ENCODE measurements at places on chromosomes 1 and 21. TPM values are rescaled to one million over a fixed set of nuclear protein-coding genes. Genes with fewer than 3 reads are reported as not detected.
A peak's percentile ranks its signal among the peaks of the same experiment; 100 is the strongest.

- no peak for DNase-seq
Measured at GRCh38 chr1:193421487-193421886, 235.1 kb upstream of the B3GALT2 start.

The WNT4 gene
- total RNA-seq = 1.6 TPM

DNA sequence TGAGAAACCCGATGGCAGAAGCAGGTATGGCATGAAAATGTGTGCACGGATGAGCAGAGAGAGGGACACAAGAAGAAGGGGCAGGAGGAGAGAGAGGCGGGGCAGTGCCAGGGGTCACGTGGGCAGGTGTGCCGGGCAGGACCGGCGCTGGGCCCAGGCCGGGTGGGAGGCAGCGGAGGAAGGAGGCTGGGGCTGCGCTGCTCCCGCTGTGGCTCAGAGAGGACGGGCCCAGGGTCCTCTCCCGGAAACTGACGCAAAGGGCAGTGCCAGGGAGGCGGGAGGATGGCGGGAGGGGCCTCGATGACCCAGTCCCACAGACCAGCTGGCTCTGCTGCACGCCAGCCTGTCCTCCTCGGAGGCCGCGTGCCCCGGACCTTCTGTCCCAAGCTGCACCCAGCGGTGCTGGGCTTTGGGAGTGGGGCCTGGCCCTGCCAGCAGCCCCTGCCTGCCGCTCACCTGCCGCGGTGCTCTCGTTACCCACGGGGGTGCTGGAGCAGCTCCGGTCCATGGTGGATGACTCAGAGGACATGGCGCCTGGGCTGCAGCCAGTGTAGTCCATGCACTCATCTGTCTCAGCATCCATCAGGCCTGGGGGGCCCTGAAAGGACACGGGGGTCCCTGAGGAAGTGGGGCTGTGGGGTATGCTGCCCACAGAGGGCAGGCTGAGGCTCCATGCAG is 153.9 kb downstream of the CASZ1 start:
- no peak for DNase-seq

DNA sequence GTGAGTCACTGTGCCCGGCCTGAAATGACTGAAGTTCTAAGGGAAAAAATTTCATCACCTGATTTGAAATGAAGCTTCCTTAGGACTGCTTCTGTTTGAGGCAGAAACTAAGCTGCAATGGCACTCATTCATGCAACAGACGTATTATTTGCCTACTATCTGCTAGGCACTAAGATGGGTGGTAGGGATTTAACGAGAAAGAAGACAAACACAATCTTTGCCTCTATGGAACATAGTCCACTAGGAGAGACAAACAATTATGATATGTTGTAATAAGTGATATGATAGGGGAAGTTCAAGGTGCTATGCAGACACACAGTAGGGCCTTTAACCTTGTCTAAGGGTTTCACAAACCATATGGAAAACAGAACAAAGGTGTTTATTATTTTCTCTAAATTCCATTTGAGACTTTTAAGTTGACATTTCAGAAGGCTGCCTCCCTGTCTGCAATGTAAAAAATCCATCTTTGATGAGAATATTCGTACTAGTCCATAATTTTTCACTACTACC is 11.3 kb downstream of the LIX1L start:
- DNase-seq = no peak

DNA sequence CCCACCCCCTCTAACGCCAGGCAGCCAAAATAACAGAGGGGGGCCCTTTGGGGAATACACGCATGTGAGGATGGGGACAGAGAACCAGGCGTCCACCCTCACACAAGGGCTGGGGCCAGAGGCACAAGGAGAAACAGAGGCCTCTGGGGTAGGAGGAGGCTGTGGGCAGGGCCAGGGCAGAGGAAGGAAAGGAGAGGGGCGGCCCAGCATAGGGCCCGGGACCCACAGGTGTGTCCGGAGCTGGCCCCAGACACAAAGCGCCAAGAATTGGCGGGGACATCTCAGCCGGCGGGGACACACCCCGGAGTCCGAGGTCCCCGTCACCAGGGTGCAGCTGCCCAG is 6.7 kb downstream of the PLEKHG5 start:
- DNase-seq = no peak

DNA sequence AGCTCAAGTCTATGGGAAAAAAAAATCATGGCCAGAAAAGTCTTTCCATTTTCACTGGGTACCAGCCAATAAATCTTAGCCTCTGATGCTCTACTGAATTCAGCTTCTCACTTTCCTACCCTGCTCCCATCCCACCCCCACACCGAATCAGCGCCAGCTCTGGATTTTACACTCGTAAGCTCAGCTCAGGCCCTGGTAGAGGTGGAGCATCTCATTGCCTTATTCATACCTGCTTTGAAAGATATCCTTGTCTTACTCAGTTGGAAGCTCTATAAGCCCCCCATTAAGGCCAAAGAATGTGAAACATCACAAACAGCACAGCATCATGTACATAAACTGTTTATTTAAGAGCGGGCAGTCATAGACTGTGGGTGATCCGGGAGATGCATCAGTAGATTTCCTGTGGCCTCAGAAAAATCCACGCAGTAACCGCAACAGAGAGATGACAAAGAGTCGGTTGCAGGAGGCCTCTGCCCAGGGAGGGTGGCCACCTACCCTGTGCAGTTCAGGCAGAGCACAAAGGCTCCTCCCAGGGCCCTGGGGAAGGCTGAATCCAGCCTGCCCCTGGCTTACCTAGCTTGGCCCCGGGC is 36.4 kb upstream of the ETS2 start:
- DNase-seq = no peak

The PODN gene
- 83.1 TPM for total RNA-seq

The KRTAP21-2 gene
- total RNA-seq = not detected

DNA sequence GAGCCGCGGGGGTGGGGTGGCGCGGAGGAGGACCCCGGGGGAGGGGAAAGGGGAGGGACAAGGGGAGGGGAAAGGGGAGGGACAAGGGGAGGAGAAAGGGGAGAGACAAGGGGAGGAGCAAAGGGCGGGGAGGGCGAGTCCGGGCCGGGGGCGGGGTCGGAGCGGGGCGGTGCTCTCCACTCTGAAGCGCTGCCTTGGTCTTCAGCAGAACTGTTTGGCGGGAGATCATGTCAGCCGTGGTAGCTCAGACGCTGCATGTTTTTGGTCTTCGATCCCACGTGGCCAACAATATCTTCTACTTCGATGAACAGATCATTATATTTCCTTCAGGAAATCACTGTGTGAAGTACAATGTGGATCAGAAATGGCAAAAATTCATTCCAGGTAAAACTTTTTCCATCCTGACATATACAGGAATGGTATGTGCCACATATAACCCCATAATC is 420 bp downstream of the CFAP57 start:
- DNase-seq = peak; percentile 70

The CCDC185 gene
- not detected for total RNA-seq

GRCh38 chr1:159829273-159829634 is 2.6 kb downstream of the SLAMF8 start:
- DNase-seq = no peak

The GUCA2B gene
- not detected for total RNA-seq

- DNase-seq = peak; percentile 69
Measured at GRCh38 chr1:36203554-36204346, 20.5 kb upstream of the THRAP3 start.
